Mesenchymal stem cell (in vitro differentiated cells and primary cell): ENCODE measurements at places on chromosomes 2 and 18.

GRCh38 chr2:46299365-46300263 lies 2.4 kb downstream of the EPAS1 start:
- no peaks in the 10 kb centered on the region for H3K36me3 ChIP-seq
- H3K27ac ChIP-seq: peak overlapping the region; percentile 19
- DNase-seq: peak; percentile 84
- H3K4me1 ChIP-seq: peaks cover 21% of the 10 kb centered on the region
- peak overlapping the region; percentile 88 for H3K4me3 ChIP-seq

GRCh38 chr2:70946832-70947442 lies 11.2 kb downstream of the ATP6V1B1 start:
- no peak overlapping the region for H3K27ac ChIP-seq
- H3K27me3 ChIP-seq: peaks cover 4% of the 10 kb centered on the region
- DNase-seq: peak; percentile 67
- H3K4me1 ChIP-seq: peaks cover 29% of the 10 kb centered on the region
- no peaks in the 10 kb centered on the region for H3K36me3 ChIP-seq
- no peak overlapping the region for H3K4me3 ChIP-seq

DNA sequence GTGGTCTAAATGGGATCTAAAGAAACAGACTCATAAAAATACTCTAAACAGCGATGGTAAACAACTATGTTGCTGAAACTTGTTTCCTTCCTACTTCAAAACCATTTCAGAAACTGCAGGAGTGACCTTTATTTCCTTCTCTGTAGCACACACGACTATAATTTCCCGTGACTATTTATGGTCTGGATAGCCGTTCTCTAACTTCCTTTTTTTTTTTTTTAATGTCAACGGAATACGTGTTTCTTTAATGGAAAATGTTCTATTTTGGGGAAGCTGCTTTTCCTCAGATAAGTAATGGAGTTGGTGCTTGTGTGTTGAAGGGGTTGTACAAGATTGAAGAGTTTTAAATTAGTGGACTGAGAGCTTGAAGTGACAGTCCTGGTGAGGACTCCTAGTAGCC lies 224.1 kb downstream of the PHLPP1 start:
- no peaks in the 10 kb centered on the region for H3K27me3 ChIP-seq
- no peak overlapping the region for H3K4me3 ChIP-seq
- no peaks in the 10 kb centered on the region for H3K36me3 ChIP-seq

GRCh38 chr2:201151127-201151981 lies 31.6 kb upstream of the CASP10 start:
- peaks cover 17% of the 10 kb centered on the region for H3K36me3 ChIP-seq
- H3K27ac ChIP-seq: peak overlapping the region; percentile 89
- DNase-seq: peak; percentile 92
- H3K4me3 ChIP-seq: no peak overlapping the region

DNA sequence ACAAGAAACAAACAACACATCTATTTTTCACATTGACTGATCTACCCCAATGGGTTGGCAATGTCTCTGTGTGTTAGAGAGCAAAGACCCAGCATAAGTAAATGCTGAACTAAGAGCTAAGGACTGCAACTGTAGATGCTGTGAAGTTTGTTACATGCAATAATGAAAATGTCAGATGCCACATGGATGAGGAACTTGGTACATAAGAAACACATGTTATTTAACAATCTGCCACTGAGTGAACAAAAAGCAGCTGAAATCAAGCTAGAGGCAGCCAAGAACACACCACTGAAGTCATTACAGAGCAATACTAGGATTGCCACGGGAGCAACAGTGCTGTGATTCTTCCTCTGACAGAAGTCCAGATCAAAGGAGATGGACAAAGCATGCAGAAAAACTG lies 389.4 kb downstream of the CDH2 start:
- peaks cover 3% of the 10 kb centered on the region for H3K27me3 ChIP-seq
- H3K27ac ChIP-seq: no peak overlapping the region
- DNase-seq: no peak
- no peaks in the 10 kb centered on the region for H3K36me3 ChIP-seq

DNA sequence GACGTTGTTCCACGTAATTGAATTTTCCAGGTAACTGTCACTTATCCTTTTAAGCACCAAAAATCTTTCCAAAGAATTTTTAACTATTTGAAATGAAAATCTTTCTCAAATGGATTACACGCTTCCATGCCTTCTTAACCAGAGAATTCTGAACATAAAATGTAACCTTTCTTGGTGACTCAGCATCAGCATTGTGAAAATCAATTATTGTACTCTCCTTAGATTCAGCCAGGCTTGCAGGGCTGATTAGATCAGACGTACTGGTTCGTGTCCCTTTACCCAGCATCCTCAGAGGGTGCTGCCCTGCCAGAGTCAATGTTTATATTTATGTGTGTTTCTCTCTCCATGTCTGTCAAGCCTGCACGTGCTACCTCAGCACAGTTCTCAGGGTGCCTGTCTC lies 623.9 kb downstream of the CNTNAP5 start:
- no peaks in the 10 kb centered on the region for H3K36me3 ChIP-seq
- H3K4me1 ChIP-seq: peaks cover 2% of the 10 kb centered on the region
